ENCODE measurements at places on chromosomes 16 and 17.

GRCh38 chr17:70168977-70169708 is at the start of gene KCNJ2:
Gene KCNJ2, plus strand, starts transcription at chr17:70169532. Its CDS starts 5,508 bp downstream, at chr17:70175040.
- DNase-seq = no peak

- no peak for DNase-seq
Observed at GRCh38 chr17:11991461-11991860, 5.8 kb downstream of the ZNF18 start.

GRCh38 chr16:85448557-85449190 is 164.4 kb upstream of the GSE1 start:
- DNase-seq = no peak

- DNase-seq = no peak
Observed at GRCh38 chr17:55564081-55564480, 52.8 kb upstream of the SMIM36 start.

DNA sequence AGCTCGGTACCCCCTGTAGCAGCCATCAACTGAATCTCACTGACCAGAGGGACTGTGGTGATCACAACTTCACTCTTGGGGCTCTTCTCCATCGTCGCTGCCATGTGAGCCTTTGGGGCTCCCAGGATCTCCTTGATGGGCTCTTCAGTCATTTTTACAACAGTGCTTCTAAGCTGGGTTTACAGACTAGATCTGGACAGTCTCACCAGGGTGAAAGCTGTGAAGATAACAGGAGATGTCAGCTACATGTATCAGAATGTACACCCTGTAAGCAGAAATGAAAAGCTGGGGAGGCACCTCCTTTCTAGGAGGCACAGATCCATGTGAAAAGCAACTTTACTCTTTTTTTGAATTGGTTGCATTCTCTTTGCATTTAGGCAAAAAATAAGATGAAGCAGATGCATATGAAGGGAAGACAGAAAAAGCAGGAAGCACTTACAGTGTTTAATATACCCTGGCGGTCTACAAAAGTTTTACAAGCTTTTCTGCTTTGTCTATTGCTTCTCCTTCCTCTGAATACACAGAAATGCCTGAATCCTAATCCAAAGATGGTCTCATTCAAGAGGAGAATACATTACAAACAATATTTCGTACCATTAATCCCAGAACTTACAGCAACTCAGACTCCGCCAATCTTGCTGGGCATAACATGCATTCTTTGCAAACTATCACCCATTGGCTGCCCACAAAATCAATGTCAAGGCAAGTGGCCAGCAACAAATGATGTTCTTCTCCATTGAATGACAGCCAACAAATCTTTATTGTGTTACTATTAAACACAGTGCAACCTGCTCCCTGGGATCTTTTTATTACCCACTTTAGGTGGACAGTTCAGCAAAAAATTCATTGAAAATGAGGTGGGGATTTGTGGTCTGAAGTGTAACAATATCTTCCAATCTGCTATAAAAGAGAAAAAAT is 1.5 kb downstream of the TMEM100 start:
- no peak for DNase-seq

DNA sequence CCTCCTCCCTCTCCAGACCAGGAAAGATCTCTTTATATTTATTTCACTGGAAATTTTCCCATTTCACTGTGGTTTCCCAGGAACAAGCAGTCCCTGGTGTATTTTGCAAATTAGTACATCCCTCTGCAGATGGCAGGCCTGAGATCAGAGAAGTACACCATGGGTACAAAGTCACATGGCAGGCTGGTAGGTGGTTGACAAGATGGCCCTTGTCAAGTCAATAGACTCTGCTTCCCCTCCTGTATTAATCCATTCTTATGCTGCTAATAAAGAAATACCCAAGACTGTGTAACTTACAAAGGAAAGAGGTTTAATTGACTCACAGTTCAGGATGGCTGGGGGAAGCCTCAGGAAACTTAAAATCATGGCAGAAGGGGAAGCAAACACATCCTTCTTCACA is 51.6 kb upstream of the KSR1 start:
- DNase-seq = no peak

- no peak for DNase-seq
Observed at GRCh38 chr17:7910711-7911110, 5.4 kb downstream of the RNF227 start.

GRCh38 chr17:32870969-32871368 is 6.0 kb downstream of the MYO1D start:
- no peak for DNase-seq

DNA sequence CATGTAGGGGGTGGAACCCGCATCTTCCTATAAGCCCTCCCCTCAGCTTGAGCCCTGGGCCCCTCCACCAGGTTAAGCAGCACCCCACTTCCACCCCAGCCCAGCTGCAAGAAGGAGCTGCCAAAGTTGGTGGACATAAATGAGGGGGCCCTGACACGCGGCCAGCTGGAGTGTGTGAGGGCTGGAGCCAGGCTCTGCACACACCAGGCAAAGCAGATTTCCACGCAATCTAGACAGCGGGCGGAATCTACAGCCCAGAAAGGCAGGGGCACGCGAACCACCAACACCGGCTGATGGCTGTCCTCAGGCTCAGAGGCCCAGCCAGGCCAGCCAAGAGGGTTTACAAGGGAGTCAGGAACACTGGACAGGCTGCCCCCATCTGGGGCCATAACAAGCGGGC is 171.2 kb downstream of the ZNF423 start:
- DNase-seq = no peak

DNA sequence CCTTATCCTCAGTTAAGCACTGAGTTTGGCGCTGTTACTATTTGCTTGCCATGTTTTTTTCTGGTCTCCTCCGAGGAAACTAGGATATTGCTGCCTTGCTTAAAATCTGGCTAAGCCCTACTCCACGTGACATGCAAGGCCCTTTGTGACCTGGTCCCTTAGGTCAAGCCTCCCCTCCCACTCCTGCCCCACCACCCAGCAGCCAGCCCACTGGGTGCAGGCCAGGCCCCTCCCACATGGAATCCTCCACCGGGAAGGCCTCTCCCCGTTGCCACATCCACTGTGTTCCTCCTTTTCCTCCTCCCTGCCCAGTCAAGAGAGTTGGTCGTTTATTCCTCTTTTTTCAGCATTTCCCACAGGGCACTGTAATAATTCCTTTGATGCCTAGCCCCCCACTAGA is 16.2 kb downstream of the PSMD3 start:
- DNase-seq = no peak

GRCh38 chr17:5931616-5932015 is 138.6 kb upstream of the WSCD1 start:
- DNase-seq = peak; percentile 21

DNA sequence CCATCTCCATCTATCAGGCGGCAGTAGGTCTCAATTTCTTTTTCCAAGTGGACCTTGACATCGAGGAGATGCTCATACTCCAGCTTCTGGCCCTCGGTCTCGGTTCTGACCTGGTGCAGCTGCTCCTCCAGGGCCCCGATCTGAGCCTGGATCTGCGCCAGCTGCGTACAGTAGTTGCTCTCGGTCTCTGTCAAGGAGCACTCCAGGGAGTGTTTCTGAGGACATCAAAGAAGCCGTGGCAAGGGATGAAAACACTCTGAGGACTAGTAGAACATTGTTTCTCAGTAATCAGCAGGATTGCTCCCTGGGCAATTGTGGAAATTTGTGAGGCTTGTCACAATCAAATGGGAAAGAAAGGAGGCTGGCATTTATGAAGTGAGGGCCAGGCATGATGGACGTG is 5.9 kb downstream of the KRT28 start:
- DNase-seq = no peak

DNA sequence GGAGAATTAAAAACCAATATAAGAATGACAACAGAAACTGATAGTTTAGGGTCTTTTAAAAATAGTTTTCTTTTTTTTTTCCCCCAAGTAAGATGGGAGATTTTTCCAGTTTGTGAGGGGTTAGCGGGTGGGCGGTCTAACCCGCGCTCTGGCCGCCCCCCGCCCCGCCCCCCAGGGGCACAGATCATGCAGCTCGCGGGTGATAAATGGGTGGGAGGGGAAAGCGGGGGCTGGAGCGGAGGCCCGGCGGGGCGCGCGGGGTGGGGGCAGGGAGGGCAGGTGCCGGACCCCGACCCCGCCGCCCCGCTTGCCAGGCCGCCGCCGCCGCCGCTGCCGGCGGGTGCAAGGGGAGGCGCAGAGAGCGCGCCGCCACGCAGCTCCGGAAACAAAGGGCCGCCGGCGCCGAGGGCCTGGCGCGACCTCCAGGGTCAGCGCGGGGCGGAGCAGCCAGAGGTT is 60.1 kb upstream of the GSE1 start:
- no peak for DNase-seq
